ENCODE measurements at places on chromosomes 5 and 9.

DNA sequence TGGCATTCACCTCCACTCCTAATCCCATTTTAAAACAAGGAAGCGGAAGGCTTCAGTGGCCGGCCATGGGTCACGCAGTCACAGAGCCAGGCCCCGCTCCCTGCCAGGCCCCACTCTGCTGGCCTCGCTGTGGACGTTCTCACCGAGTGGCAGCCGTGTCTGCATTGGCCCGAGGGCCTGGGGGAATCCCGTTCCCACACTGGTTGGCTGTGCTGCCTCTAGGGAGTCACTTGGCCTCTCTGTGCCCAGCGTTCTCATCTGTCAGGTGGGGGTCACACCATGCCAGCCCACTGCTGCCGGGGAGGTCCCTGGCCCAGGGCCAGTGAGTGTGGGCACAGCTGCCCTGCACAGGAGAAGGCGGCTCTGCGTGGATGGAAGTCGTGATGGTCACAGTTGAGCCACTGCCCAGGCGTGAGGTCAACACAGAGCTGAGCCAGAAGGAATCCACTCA lies 13.4 kb upstream of the SLC9A3 start:
- DNase-seq = no peak

- DNase-seq = peak; percentile 4
Observed at GRCh38 chr5:42429694-42430093, 6.5 kb downstream of the GHR start.

DNA sequence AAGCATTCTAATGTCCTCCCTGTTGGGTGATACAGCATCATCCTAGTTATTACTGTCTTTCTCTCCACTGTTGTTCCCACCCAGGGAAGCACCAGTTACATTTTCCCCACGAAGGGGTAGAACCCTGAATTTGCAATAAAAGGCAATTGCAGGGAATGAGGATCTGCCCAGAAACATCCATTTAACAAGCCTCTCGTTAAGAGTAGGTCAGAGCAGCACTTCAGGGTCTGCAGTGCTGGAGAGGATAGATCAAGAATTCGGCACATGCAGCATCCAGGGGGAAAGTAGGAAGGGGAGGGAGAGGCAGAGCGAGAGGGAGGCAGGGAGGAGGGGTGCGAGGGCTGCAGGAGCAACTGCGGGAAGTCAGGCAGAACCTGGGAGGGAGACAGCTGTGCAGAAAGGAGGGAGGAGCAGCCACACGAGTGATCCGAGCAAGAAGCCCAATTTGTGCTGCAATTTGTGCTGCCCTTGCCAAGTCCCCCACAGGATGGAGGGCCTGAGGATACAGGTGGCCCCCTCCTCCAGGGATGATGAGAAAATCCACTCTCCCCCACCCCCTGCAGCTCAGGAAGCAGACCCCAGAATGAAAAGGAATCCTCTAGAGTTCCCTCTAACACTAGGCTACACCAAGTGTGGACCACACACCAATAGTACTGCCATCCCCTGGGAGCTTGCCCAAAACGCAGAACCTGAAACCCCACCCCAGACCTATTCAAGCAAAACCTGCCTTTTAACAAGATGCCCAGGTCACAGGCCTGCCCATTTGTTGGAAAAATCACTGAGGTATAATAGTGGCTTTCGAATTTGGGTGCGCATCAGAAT lies 62.2 kb downstream of the EPB41L4B start:
- DNase-seq = no peak

- DNase-seq = no peak
Observed at GRCh38 chr9:135392511-135392910, 87.1 kb upstream of the PPP1R26 start.

DNA sequence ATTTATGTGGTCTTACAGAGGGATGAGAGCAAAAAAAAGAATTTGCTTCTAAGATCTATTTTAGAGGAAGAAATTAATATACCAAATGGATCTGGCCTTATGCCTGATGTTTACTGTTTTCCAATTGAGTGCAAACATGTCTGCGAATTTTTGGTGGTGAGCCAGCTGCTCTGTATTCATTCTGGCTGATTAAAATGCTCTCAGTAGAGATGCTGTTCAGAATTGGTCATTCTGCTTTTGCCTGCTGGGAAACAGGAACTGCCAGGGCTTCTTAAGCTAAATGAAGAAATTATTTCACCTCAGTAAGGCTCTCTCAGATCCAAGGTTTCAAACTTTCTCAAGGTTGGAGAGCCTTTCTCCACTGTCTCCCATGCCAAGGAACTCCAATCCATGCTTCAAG lies 132.0 kb upstream of the SV2C start:
- DNase-seq = peak; percentile 8

DNA sequence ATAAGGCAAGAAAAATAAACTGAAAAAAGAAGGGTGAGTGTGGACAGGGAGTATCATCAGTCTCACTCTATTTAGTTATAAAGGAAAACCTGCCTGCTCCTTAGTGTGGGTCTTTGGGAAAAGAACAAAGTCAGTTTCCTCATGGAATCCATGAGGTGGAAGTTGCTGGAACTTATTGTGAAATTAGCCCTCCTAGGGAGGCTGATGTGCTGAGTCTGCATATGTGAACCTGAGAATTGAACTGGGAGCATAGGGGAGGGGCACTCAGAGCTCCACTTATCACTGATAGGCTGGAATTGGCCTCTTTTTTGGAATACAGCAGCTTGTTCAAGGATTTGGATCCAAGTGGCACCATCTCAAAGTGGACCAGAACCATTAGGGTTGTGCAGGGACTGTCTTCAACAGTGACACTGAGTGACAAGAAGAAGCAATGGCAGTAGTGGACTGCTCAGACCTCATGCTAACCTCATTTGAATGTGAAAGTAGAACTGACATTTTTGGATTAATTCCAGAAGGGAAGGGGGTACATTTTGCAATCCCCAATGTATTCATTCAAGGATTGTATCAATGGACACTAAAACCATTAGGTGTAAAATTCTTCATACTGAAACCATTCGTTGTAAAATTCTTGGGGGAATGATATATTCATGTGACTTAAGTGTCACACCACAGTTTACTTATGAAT lies 103.6 kb upstream of the KLF9 start:
- no peak for DNase-seq

DNA sequence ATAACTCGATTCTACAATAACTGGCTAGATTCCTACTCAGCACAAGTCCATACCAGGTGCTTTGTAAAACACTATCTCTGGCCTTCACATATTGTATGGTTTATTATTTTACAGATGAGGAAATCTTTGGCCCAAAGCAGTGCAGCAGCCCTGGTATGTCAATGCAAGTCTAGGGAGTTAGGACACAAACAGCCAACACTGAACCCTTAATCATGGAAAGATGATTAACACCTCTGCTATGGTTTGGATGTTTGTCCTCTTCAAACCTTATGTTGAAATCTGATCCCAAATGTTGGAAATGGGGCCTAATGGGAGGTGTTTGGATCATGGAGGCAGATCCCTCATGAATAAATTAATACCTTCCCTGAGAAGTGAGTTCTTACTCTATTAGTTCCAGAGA lies 76.6 kb downstream of the MAPKAP1 start:
- DNase-seq = no peak

GRCh38 chr5:155053501-155053900 lies 39.9 kb downstream of the KIF4B start:
- no peak for DNase-seq

DNA sequence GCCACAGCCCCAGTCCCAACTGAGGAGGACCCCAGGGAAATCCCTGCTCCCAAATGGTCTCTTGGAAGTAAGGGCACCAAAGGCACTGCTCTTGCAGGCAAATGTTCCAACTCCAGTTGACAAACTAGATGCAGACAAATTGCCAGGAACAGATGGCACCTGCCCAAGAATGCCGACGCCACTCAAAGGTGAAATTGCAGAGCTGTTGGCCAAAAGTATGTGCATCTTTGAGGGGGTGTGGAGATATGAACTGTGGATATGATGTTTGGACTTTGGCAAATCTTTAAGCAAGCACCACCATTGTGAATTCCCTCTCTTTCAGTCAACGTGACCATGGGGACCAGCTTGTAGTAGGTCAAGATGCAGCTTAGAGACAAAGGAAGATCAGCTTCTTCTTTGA lies 12.0 kb upstream of the CPLX2 start:
- DNase-seq = no peak

- DNase-seq = no peak
Observed at GRCh38 chr9:97529363-97530076, 28.1 kb downstream of the TMOD1 start.

GRCh38 chr9:20805766-20806165 lies 121.7 kb downstream of the FOCAD start:
- DNase-seq = peak; percentile 85

GRCh38 chr9:121019273-121019672 lies 30.8 kb downstream of the C5 start:
- DNase-seq = no peak

- no peak for DNase-seq
Observed at GRCh38 chr5:153081385-153081784, 409.1 kb upstream of the GRIA1 start.

DNA sequence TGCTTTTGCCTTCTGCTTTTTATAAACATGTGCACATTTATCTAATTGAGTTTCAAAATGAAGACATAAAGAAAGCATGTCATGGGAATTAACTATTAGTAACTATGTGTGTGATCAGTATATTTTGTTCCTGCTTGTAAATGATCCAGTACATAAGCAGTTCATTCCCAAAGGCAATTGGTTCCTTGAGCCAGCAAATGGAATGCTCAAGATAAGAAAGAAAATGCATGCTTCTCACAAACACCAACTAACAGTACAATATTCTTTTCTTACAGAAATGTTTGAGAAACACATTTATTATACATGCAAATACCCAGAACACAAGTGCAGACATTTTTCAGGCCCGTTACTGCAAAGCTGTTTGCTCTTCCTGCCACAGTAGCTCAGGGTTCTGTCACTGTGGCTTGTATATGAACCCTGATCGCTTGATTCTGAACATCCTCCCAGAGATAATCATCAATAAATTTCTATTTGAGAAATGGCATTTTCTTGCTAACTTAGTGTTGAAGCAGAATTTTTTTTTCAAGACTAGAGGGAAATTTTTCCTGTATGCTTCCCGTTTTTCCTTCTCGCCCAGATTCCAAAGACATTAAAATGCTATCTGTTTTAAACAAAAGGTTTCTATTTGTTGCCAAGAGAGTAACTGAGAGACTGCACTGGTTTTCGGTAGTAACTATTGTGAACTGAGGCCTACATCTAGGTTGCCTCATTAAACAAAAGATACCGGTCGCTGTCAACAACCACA lies 1.9 kb downstream of the GNAQ start:
- peak; percentile 59 for DNase-seq

GRCh38 chr5:173644673-173645436 lies 28.4 kb upstream of the BOD1 start:
- no peak for DNase-seq

GRCh38 chr5:73387601-73388305 lies 60.8 kb downstream of the FOXD1 start:
- no peak for DNase-seq

- DNase-seq = no peak
Observed at GRCh38 chr9:1918622-1919021, 96.5 kb upstream of the SMARCA2 start.

DNA sequence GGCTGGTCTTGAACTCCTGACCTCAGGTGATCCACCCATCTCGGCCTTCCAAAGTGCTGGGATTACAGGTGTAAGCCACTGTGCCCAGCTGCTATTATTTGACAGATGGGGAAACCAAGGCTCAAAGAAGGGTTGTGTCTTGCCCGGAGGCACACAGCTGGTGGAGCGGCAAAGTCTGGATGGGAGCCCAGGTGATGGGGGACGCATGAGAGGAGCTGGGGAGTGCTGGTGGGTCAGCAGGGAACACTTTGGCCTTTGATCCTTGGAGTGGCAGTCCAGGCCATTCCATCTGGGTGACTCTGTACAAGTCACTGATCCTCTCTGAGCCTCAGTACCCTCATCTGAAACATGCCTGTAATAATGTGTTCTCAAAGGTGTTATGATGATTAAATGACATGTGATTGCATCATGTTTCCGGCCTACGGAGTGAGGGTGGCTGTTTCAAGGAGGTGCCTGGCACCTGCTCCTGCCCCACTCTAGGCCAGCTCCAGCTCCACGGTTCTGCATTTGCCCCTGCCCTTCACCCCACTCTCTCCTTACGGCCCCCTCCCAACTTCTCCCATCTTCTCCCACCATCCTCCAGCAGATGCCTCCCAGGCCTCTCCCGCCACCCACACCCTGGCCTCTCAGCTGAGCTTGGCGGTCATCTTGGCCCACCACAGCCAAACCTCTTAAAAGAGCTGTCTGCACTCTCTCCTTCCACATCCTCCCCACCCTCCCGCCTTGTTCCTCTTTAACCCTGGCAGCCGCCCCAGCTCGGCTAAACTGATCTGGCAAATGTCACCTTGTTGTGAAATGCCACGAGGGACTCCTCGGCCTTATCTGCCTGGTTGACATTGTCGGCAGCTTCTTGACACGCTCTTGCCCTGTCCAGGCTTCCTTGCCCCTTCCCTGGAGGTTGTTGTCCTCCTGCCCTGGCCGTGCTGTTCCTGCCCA lies 5.5 kb upstream of the DBN1 start:
- DNase-seq = peak; percentile 41

GRCh38 chr5:8081179-8081578 lies 212.2 kb downstream of the MTRR start:
- no peak for DNase-seq

DNA sequence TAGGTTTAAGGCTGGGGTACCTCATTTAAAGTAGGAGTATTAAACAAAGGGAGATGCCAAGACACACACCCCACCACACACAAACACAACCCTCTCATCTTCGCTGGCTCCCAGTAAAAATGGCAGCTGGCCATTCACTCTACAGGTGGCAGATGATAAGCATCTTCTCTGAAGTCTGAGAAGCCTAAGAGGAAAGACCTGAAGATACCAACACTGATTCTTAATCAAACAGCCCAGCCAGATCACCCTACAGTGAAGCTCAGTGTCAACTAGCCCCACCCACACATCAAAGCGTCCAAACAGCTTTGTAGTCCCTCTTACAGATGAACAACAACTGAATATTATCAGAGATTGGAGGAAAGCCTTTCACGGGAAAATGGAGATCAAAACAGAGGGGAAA lies 59.5 kb downstream of the SPOCK1 start:
- DNase-seq = no peak
